ENCODE measurements at places on chromosomes 1 and 21. TPM values are rescaled to one million over a fixed set of nuclear protein-coding genes. Genes with fewer than 3 reads are reported as not detected.
A peak's percentile ranks its signal among the peaks of the same experiment; 100 is the strongest.

DNA sequence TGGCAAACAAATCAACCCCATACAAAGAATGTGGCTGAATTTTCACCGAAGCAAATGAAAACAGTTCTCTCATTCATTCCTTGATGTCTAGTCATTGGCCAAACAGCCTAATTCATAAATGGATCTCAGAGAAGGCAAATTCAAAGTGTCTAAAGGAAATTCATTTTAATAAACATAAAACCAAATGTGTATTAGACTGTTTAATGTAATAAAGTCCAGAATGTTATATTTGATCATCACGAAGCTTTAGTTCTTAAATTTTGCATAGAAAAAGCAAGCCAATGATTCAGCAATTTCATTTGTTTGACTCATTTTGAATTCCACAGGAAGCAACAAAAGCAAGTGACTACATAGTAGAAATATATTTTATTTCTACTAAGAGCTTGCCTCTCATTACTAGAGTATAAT is 379.2 kb upstream of the ADAMTS5 start:
- DNase-seq, result no peak

- no peak for DNase-seq
These were observed 366.0 kb upstream of the TMPRSS15 start for GRCh38 chr21:18769599-18769998.

DNA sequence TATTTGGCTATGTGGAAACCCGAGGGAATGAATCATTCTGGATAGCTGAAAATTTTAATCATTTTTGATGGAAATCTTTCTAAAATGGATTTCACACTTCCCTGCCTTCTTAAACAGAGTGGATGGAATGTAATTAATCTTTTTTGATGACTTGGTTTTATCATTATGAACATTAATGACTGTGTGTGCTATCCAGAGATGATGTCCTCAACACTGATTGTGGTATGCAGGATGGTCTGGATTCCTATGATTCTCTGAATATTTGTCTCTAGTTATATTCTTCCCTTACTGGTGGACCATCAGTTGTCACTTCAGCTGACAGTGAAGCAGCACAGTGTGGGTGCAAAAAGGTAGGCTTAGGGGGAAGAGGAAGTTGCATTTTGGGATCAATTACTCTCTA is 513.5 kb downstream of the LMO4 start:
- DNase-seq, result no peak

- DNase-seq, result no peak
These were observed 9.8 kb upstream of the CSF3R start for GRCh38 chr1:36492491-36492890.

DNA sequence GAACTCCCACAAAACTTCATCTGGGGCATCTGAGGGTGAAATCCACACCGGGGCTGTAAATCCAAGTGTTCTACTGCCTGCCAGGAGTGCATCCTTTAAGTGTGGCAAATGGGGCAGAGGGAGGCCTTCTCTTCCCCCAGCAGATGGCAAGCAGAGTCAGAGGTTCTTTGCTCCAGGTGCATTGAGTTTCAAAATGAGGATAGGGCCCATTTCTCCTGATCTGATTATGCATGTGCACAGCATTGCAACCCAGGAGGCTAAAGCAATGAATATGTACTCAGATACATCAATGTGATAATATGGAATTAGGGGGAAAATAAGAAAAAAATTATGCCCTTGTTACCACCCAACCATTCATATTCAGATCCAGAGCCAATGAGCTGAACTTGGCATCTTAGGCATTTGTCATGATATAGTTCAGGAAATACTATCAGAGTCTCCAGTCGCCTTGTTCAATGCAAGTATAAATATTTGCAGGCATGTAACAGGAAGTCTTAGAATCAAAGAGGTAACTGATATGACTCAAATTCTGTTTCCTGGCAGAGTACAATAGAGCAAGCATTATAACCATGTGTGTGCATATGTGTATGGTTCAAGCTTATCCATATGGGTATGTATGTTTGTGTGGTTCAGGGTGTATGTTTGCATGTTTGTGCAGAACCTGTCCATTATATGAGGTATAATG is 473.8 kb upstream of the PKN2 start:
- no peak for DNase-seq

DNA sequence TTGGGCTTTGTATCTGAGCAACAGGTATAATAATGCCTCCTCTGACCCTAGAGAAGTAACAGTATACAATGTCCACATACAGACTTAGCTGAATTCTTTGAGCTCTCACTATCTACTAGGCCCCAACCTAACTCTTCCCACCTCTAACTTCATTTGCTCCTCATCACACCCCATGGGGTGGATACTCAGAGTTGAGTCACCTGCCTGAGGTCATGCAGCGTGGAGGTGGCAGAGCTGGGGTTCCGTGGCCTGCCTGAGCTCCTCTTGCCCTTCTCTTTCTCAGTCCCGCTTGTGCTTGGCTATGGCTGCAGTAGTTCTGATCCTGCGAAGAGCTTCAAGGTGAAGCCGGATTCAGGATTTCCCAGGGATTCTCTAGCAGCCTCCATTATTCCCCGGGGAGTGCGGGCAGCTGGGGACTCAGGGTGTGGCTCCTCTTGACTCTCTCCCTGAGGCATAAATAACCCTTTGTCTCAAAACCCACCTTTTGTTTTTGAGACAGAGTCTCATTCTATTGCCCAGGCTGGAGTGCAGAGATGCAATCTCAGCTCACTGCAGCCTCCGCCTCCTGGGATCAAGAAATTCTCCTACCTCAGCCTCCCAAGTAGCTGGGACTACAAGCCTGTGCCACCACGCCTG is 29.9 kb upstream of the ACTL8 start:
- DNase-seq, result no peak

DNA sequence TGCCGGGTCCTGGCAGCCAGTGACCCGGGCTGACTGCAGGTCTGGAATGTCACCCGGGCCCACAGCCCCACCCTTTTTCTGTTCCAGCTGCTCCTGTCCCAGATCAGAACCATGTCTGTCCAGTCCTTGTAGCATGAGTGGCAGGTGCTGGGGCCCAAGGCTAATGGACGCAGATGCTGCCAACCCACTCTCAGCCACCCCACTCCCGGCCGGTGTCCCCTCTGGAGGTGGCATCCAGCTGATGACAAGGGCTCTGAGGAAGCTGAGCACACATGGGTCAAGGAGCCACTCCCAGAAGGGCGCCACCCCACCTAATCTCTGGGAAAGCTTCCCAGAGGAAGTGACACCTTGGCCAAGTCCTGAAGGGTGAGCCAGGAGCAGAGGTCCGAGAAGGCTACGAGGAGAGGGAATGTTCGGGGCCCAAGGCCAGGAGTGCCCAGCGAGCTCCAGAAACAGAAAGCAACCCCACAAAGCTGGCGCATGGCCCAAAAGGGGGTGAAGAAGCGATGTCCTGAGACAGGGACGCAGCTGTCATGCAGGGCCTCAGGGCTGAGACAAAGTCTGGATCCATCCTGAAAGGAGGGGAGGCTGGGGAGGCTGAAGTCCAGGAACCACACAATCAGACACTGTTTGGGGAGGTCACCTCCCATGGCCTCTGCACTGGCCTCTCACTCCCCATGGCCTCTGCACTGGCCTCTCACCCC is 39.5 kb downstream of the ACOT7 start:
- peak; percentile 35 for DNase-seq

Gene HTR6
- not detected for total RNA-seq

- peak; percentile 8 for DNase-seq
These were observed 3.6 kb upstream of the DHRS3 start for GRCh38 chr1:12621346-12622335.

GRCh38 chr1:8226747-8227146 is 91.2 kb upstream of the SLC45A1 start:
- DNase-seq, result no peak

- DNase-seq, result no peak
These were observed 140.7 kb upstream of the WNT4 start for GRCh38 chr1:22283596-22283995.

Gene GJA5
- total RNA-seq, result under 0.01 TPM

Gene CLCA4
- not detected for total RNA-seq

DNA sequence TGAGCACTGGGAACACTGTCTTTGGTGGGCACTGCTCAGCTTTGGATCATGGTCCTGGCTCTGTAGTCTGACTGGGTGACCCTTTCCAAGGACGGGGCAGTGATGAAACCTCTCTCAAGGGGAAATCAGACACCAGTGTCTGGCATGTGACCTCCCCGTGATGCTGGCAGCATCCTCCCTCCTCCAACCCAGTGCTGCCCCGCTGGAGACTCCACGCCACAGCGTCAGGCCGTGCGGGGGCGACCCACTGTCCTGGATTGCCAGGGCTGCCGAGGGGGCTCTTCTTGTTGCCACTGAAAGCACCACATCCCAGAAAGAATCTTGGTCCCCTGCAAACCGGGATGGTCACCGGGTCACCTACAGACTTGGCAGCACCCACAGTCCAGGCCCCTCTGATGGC is 146.4 kb upstream of the ARHGEF16 start:
- DNase-seq, result no peak

- no peak for DNase-seq
These were observed 380 bp upstream of the FBXO28 start for GRCh38 chr1:224113545-224113917.

- DNase-seq, result peak; percentile 36
These were observed 948 bp downstream of the STK40 start for GRCh38 chr1:36384542-36385409.

DNA sequence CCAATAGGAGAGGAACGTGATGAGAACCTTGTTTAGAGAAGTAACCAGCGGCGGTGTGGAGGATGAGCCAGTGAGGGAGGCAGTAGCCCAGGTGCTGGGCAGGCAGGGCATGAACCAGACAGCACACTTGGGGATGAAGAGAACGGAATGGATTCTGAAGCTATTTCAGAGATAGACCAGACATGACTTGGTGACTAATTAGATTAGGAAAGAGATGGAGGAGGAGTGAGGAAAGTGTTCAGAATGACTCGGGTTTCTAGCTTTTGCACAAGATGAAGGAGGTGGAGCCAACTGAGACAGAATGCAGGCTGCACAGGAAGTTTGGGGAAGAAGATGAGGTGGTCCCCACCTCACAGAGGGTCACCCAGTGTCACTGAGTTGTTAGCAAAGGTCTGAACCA is 5.1 kb downstream of the PEF1 start:
- DNase-seq, result peak; percentile 89

Gene SLC19A2
- 7.3 TPM for total RNA-seq

GRCh38 chr1:30545365-30545764 is 178.0 kb downstream of the MATN1 start:
- DNase-seq, result no peak

Gene CCDC185
- total RNA-seq, result not detected

DNA sequence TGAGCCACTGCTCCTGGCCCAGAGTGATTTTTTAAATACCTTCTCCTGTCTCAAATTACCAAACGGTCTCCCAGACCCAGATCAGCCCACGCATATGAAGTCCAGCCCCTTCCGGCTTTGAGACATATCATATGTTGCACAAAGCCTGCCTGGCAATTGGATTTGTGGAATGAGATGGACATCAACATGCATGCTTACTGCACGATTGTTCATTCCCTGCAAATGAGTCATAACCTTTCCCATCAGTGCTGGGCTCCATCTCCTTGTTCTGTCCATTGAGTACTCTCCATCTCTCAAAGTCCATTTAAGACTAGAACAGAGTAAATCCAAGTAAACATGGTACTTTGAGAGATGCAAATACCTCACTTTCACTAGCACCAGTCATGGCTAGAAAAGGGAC is 612.2 kb upstream of the USP24 start:
- DNase-seq, result peak; percentile 90

- no peak for DNase-seq
These were observed 167.9 kb upstream of the RUNX1 start for GRCh38 chr21:35216996-35217395.

DNA sequence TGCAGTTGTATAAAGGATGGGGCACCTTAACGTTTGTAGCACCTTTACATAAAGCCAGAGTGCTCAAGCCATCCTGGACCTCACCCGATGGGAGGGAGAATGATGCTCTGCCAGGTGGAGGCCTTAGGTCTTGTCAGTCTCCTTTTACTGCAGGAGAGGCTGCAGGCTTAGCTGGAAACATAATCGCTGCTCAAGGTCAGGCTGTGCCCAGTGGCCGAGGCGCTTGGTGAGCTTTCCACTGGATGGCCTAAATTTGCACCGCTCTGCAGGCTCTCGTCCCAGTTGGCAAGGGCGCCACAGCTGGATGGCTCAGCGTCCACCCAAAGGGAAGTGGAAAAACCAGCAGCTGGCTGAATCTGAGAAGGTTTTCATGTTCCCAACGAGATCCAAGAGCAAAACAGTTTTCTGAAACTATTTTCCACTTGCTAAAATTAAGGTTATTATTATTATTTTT is 438.9 kb downstream of the CAMTA1 start:
- no peak for DNase-seq

DNA sequence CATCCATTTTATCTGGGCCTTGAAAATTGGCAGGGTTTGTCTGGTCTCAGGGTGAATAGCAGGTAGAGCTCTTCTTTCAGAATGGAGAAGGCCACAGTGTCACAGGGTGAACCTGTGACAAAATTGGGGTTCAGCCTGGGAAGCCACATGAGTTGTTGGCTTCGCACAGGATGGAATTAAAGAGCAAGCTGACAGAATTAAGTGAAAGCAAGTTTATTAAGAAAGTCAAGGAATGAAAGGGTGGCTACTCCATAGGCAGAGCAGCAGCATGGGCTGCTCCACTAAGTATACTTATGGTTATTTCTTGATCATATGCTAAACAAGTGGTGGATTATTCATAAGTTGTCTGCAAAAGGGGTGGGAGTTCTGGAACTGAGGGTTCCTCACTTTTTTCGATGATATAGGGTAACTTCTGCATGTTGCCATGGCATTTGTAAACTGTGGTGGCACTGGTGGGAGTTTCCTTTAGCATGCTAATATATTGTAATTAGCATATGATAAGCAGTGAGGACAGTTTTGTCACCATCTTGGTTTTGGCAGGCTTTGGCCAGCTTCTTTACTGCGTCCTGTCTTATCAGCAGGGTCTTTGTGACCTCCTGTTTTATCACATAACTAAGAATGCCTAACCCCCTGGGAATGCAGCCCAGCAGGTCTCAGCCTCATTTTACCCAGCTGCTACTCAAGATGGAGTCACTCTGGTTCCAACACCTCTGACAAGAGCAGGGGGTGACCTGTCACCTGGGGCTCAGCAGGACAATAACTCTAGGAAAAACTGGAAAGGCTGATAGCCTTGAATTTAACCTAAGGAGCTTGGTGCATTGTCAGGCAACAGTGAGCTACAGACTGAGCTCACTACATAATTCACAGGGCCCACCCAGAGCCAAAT is 5.1 kb downstream of the IFNAR2 start:
- DNase-seq, result no peak

Gene CYP4Z1
- total RNA-seq, result not detected

Gene ARHGAP29
- 50.3 TPM for total RNA-seq

Gene RIPPLY3
- total RNA-seq, result under 0.01 TPM

DNA sequence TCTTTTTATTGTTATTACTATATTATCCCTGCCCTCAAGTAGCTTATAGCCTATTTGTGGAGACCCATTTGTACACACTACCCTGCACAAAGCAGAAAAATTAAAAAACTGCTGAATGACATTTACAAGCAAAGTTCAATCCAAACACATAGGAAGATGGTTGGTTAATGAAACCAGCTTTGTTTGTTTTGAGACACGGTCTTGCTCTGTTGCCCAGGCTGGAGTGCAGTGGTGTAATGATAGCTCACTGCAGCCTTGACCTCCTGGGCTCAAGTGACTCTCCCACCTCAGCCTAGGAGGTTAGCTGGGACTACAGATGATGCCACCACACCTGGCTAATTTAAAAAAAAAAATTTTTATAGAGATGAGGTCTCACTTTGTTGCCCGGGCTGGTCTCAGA is 31.6 kb downstream of the TGFB2 start:
- no peak for DNase-seq

- no peak for DNase-seq
These were observed 320.1 kb upstream of the FMN2 start for GRCh38 chr1:239771550-239771949.

Measured in fibroblast of villous mesenchyme (primary cell).